ENCODE measurements at places on chromosomes 4 and X. TPM values are rescaled to one million over a fixed set of nuclear protein-coding genes. Genes with fewer than 3 reads are reported as not detected.

GRCh38 chr4:161061046-161061445 lies 1102.8 kb downstream of the FSTL5 start:
- DNase-seq, result no peak

GRCh38 chr4:24605216-24605615 lies 20.9 kb upstream of the DHX15 start:
- DNase-seq, result no peak

GRCh38 chr4:181659876-181660275 lies 583.3 kb upstream of the TENM3 start:
- no peak for DNase-seq

GRCh38 chr4:41747230-41748055 lies 1.1 kb downstream of the PHOX2B start:
- no peak for DNase-seq

GRCh38 chrX:53048169-53049126 lies at the start of gene GPR173:
TSS of gene GPR173 (plus strand) at chrX:53048789. CDS start at chrX:53076622, 27,833 bp downstream.
- DNase-seq, result peak; percentile 28

- DNase-seq, result no peak
Observed at GRCh38 chr4:38869511-38869910, 1.9 kb downstream of the FAM114A1 start.

GRCh38 chr4:80053140-80053910 lies 19.7 kb downstream of the ANTXR2 start:
- no peak for DNase-seq

- no peak for DNase-seq
Observed at GRCh38 chrX:19446397-19446796, 68.9 kb downstream of the MAP3K15 start.

- DNase-seq, result no peak
Observed at GRCh38 chr4:162101337-162101736, 62.5 kb downstream of the FSTL5 start.

DNA sequence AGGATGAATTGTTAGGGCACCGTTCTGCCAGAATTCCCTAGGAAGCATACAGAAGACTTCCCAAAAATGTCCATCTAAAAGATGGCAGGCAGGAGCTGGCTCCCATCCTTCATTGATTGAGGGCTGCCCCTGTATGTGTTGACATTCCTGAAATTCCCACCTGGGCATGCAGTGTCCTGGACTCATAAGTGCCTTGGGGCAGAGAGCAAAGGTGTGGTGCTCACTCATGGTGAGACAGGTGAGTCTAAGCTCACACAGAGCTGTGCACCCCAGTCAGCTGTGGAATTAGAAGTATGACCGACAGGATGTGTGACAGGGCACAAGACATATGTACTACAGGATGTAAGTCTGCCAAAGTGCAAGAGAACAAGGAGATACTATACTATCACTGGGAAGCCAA lies 271.9 kb downstream of the MID1IP1 start:
- DNase-seq, result no peak

- DNase-seq, result no peak
Observed at GRCh38 chr4:136865526-136865925, 666.8 kb downstream of the PCDH18 start.

- no peak for DNase-seq
Observed at GRCh38 chr4:147843162-147843561, 111.3 kb downstream of the ARHGAP10 start.

GRCh38 chrX:55107911-55108310 lies 19.1 kb downstream of the PAGE2 start:
- DNase-seq, result no peak

GRCh38 chrX:13404364-13404763 lies 84.5 kb upstream of the ATXN3L start:
- no peak for DNase-seq

GRCh38 chrX:110985470-110985869 lies 110.5 kb upstream of the PAK3 start:
- DNase-seq, result no peak

DNA sequence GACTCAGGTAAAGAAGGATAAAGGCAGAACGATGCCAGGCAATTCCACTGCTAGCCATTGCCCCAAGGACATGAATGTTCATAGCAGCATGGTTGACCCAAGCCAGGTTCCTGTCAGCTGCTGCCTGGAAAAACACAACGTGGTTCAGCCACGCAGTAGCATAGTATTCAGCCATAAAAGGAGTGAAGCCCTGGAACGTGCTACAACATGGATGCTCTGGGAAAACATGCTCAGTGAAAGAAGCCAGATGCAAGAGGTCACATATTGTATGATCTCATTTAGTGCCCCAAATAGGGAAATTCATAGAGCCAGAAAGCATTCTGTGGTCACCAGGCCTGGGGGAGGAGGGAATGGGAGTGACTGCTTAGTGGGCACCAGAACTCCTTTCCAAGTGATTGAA lies 129.8 kb downstream of the GPR143 start:
- no peak for DNase-seq

DNA sequence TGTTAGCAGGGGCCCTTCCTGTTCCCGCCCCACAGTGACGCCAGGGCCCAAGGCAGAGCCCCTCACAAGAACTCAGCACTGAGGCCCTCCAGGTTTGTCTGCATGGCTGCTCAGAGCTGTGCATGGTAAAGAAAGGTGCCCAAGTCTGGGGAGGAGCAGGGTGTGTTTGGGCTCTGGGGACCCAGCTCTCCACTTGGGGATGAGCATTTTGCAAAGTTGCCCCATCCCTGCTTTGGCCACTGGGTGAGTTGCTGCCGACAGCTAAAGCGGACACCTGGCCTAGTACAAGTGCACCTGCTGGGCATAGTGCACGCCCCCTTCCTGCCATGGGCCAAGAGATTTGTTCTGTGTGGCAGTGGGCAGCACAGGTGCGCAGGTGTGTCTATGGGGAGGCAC lies 2.0 kb upstream of the MXD4 start:
- DNase-seq, result peak; percentile 4

DNA sequence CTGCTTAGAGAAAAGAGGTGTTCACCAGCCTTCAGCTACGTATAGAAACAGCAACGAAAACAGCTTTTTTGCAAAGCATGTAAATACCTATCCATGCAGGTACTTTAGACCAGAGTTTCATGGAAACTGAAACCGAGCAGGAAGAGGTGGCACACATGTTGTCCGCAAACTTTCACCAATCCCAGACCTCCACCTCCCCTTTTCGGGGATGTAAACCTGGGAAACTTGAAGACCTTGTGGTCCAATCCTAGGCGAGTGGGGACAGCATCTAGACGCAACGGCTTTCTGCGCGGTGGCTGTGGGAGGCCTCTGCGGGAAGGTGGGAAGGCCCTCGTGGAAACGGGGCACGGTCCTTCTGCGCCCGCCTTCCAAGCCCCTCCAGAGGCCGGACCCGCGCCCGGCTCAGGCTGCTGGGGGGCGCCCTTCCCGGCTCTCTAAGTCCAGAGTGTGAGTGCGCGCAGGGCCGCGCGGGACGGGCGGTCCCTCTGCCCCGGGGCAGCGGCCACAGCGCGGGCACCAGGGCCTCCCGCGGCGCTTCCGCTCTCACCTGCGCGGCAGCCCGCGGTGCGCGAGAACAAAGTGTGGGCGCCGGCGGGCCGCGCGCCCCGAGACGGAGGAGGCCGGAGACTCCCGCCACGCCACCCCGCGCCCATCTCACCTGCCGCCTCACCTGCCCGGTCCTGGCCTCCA lies 830 bp upstream of the SHROOM2 start:
- no peak for DNase-seq

DNA sequence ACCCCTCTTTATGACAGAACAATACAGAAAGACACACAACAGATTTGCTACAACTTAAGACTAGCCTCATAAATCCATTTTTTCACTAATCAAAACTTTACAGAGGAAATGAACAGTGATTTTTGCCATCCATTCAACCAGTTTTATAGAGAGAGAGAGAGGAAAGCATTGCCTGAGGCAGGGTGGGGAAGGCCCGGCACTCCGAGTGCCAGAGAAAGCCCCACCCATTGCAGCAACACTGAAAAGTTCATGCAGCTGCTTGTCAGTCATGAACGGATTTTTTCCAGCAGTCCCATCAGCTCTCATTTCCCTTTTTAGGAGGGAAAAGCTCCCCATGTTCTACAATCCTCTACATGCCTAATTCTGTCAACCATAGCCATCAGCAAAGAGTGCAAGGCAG lies 236.9 kb downstream of the CHIC1 start:
- no peak for DNase-seq

GRCh38 chr4:44738615-44739014 lies 12.3 kb upstream of the GNPDA2 start:
- no peak for DNase-seq

DNA sequence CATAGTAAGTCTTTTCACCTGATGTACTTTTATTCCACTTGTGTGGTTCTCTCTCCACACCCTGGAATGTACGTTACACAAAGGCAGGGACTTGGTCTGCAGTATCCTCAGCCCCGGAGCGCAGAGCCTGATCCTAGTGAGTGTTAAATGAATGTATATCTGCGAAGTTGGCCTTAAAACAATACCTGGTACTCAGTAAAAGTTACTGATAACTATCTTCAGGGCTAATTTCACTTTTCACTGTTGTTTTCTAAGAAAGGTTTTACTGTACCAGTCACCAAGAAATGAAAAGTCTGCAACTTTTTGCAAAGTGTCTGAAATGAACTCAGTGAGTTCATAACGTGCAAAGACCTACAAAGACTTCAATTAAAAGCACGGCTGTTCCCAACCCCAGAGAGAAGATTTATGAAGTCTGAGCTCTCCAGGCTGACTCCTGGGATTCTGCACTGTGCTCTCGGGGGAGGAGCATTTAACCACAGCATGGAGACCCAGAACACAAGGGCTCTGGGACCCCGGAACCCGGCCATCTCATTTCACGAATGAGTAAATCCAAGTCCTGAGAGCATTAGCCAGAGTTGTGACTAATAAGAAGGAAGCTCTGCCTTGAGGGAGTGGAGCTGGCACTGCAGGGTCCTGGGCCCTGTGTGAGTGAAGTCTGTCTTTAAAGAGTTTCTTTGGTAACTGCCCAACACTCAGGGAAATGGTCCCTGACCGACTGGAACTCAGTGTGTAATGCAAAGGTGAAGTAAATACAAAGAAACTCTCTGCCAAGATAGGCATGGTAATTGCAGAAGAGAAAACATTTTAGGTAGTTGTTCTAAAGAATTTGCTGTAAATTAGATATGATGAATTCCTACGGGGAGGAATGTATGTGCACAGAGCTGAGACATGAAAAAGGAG lies 165.8 kb downstream of the NSUN7 start:
- DNase-seq, result no peak

DNA sequence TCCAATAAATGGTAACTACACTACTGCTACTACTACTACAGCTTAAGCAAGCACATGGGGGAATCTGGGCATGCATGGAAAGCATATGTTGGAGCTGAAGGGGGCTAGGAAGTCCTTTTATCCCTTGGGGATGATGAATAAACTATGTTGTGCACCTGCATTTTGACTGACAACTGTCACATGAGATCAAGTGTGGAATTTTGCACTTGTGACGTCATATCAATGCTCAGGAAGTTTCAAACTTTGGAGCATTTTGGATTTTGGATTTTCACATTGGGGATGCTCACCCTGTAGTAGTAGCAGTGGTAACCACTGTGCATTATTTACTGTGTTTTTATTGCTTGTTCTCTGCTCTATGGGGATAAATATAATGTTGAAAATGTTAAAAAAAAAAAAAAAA lies 100.5 kb upstream of the SMAD1 start:
- no peak for DNase-seq

DNA sequence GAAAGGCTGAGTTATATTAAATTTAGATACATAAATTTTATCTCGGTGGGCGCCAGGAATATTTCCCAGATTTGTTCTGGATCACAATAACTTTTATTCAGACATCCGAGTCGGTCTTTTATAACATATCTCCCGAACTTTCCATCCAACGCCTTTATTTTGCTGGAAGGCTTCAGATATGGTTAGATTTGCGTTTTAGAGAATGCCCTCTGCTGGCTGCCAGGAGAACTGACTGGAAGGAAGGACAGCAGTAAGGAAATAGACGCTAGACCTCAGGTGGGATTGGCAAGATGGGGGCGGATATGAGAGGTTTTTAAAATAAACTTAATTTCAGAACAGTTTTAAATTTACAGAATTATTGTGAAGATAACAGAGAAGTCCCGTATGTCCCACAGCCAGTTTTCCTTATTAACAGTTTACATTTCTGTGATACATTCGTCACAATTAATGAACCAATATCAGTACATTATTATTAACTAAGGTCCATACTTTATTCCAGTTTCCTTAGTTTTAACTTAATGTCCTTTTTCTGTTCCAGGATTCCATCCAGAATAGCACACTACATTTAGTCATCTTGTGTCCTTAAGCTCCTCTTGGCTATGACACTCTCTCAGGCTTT lies 4.6 kb upstream of the KANTR start:
- DNase-seq, result peak; percentile 29

DNA sequence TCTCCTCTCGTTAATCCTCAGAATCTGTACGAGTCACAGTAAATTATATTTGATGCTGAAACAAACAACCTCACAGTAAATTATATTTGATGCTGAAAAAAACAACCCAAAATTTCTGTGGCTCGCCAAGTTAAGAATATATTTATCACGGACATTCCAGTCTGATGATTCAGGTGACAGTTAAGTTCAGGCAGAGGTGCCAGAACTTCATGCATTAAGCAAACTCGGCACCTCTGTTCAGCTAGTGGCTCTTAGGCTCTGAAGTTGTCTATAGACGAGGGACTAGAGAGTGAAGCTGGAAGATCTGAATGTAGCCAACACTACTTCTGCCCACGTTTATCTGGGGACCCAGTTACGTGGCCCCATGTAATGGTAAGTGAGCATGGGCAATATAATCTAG lies 132.2 kb upstream of the AGA start:
- DNase-seq, result no peak

Gene TEX13B
- total RNA-seq, result not detected

Gene CDKL5
- 9.3 TPM for total RNA-seq

Gene ZDHHC15
- 3.1 TPM for total RNA-seq

Gene P2RY4
- total RNA-seq, result not detected

Gene GSX2
- total RNA-seq, result not detected

Gene ASB9
- total RNA-seq, result 1.3 TPM

Gene SEL1L3
- total RNA-seq, result 3.2 TPM

Gene F8A3
- 0.19 TPM for total RNA-seq

Gene HPGD
- total RNA-seq, result 1.4 TPM

Measured in left ventricle myocardium inferior (tissue), 1 donor.